Stimulated activated CD8-positive, alpha-beta memory T cell treated with anti-CD3 and anti-CD28 coated beads, Interleukin-4, amount 100 ng/mL, for 4 hours (primary cell): ENCODE measurements at places on chromosomes 6 and 20.

DNA sequence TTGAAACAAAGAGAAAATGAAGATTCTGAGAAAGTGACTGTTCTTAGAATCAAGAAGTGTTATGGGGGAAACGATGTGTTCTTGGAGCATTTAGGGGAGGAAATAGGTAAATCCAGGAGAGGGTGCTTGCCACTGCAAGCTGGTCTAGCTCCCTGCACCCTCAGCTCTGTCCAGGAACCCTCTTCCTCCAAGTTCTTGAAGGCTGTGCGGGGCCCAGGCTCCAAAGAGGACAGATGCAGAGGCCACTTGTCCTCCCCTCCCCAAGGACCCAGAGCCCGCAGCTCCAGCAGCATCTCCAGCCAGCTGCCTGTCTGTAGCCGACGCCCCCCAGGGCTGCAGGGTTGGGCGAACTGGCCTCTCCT is 87.9 kb downstream of the CDC5L start:
- no peak for DNase-seq

GRCh38 chr6:3031857-3032640 is 32.4 kb downstream of the NQO2 start:
- no peak for DNase-seq

DNA sequence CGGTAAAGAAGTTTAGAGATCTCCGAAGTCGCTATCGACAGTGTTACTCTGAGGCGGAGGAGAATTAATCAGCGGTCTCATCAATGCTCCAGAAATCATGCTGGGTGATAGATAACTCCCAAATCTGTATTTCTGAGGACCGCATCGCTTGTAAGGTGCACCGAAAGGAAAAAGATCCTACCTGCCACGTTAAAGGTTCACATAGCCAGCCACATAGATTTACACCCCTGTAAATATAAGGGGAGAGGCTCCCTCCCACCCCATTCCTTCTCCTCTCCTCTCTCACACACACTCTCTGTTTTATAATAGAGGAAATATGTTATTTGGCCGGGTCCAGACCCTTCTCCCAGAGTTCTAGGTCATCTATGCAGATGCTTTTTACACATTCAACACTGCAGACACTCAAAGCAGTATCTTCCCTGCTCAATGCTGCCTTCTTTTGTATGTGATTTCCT is 620 bp upstream of the DEK start:
- DNase-seq = no peak

DNA sequence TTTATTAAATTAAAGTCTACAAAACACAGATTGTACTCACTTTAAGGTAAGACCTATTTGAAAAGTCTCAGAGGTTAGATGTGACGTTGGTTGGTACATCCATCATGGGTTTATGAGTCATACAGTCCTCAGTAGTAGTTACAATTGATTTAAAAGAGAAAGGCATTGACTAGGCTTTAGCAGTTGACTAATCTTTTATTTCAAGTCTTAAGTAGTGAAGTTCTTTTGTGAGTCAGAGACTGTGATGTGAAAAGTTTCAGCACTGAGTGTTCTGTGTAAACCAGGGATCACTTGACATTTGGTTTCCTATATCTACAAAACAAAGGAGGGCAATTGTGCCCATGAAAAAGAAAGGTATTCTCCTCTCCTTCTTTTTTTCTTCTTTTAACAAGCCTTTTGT is 221.3 kb downstream of the GRIK2 start:
- DNase-seq = no peak

DNA sequence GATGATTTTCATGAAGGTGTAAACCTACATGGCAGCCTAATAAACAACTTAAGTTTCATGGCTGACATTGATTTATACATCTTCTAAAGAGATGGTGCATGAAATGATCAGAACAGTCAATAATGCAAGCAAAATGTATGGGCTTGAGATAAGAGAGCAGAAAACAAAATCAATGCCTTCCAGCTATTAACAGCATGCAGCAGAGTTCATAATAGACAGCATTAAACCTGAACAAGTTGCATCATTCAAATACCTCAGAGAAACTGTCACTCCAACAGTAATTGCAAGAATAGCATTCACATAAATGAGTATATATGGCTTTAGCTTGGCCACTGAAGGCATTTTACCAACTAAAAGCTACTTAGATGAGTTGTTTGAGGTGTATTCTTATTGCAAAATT is 319.6 kb upstream of the ARID1B start:
- no peak for DNase-seq

DNA sequence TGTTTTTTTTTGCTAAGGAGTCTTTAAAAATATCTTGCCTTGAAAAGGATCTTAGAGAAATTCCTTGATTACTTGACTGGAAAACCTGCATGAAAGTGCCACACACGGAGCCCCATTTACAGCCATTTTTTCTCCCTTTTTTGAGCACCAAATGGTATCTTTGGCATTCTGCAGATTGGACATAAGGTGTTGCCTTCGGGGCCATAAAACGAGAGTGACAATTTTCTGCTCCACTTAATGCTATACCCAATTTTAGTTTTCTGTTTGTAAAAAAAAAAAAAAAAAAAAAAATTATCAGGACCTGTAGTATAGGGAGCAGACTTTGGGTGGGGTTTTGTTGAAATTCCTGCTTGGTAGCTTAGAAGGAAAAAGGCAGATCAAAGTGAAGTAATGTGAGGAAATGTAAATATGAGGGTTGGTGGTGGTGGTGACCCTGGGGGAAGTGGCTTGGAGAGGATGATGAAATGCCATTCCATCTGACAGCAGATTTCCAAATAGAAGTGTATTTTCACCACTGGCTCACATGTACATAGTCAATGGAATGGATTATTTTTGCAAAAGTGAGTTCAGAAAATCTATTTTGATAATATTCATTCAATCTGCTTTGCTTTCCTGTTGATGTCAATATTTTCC is 212.1 kb upstream of the SOX4 start:
- no peak for DNase-seq
